Effector memory CD8-positive, alpha-beta T cell (primary cell): ENCODE measurements at places on chromosomes 7 and 10.

GRCh38 chr7:116626886-116627285 lies 45.1 kb upstream of the MET start:
- DNase-seq, result no peak

GRCh38 chr10:44011603-44011981 lies 362.9 kb upstream of the ZNF32 start:
- no peak for DNase-seq

DNA sequence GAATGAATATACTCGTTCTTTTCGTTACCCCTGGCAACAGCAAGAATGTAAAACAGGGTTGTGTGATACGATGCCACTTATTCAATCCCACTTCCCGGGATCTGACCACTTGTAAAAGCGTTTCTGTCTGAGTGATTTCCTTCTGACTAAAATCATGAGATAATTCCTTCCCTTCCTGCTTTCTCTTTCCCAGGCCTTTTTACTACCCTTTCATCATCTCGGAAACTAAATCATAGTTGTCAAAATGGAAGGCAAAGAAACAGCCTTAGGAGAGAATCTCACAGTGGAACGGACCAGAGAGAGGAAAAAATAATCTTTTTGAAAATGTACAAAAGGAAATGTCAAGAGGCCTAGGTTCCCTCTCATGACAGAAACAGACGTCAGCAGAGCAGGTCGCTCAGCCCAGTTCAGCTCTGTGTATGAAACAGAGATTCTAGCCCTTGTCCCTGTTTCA lies 29.8 kb downstream of the DIP2C start:
- no peak for DNase-seq

DNA sequence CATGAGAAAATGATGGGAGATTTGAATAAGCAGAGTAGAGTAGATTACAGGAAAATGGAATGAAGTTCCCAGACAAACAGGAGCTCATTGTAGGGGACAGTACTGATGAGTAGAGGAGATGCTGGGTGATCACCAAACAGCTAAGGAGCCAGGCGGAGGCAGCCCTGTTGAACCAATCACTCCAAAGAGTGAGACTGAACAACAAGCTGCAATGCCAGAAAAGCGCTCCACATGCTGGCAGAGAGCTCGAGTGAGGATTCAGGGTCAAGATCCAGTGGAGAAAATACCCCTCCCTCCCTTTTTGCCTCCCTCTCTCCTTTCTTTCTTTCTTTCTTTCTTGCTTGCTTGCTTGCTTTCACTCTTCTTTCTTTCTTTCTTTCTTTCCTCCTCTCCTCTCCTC lies 133.3 kb downstream of the PFKFB3 start:
- no peak for DNase-seq

- no peak for DNase-seq
These were observed 110.4 kb downstream of the RBM20 start for GRCh38 chr10:110754375-110755105.

GRCh38 chr7:5867060-5867459 lies 13.5 kb upstream of the OCM start:
- no peak for DNase-seq

DNA sequence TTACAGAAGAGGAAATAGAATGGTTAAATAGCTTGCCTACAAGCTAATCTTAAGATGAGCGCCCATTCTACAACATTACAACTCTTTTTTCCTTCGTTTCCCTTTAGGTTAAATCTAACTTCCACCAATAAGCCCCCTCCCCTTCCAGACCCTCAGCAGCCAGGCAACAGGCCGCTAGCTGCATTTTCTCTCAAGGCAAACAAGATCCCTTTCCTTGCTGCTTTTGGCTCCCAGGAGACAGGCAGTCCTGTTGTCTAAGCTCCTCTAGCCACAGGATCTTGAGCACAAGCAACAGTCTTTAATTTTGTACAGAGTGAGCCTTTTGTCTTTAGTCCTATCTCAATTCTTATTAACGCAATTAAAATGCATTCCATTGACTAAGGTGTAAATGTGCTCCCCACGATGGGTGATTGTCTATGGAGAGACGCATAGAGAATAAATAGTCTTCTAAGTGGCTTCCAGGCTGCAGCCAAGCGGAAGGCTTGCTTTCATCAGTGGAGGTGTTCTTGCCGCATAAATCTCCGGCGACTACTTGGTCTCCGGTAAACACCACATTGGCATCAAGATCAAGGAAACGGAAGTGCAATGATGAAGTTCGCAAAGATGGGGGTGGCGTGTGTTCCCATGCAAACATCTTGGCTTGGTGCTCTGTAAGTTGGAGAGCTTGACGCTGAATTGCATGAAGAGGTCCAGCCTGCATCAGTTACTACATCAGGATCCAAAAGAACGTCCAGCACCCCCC lies 181.9 kb upstream of the LYZL2 start:
- DNase-seq, result no peak

DNA sequence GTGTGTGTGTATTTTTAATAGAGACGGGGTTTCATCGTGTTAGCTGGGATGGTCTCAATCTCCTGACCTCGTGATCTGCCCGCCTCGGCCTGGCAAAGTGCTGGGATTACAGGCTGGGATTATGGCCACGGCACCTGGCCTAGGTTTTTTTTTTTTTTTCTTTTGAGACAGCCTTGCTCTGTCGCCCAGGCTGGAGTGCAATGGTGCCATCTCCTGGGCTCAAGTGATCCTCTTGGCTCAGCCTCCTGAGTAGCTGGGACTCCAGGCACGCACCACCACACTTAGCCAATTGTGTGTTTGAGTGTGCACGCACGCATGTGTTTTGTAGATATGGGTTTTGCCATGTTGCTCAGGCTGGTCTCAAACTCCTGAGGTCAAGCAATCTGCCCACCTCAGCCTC lies 629.8 kb downstream of the ETV1 start:
- DNase-seq, result no peak

GRCh38 chr10:90787393-90788198 lies 70.2 kb downstream of the HTR7 start:
- DNase-seq, result peak; percentile 2

- DNase-seq, result no peak
These were observed 1.8 kb downstream of the COA1 start for GRCh38 chr7:43727494-43727893.

- DNase-seq, result no peak
These were observed 45.2 kb upstream of the SPOCK2 start for GRCh38 chr10:72133517-72133916.

DNA sequence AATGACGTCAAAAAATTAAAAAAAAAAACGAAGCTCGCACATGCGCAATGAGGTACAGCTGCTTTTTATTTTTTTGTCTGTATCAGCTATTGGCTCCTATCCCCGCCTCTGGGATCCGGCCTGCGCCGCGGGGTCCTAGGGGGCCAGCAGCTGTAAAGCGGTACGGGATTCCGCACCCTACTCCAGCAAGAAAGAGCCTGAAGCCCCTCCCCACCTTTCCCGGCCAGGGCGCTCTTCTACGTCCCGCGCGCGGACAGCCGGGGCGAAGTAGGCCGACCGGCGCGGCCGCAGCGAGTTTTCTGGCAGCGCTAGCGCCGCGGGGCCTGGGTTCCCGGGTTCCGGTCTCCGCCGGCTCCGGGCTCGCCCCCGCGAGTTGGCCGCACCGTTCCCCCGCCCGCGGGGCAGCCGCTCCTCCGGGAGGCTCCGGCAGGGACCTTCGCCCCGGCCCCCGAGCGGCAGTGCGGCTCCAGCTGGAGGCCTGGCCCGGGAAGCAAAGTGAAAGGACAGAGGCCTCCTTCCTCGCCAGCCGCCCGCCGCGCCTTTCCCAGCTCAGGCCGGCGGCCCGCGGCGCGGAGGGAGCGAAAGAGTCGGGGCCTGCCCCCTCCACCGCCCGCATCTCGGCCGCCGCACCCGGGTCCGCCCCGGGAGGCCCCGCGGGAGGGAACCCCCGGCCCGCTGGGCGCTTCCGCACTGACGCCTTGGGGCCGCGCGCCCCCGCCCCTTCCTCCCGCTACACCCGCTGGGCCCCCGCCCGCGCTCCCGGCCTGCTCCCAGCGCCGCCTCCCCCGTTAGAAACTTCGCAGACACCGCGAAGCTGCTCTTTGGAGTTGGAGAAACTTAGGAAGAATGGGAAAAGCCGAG lies 4.7 kb upstream of the SPAG6 start:
- peak; percentile 54 for DNase-seq
